DMS79 treated with DMSO at 0.1 percent for 48 hours (cell line): ENCODE measurements at places on chromosomes 13 and 19.

- no peak for DNase-seq
These were observed 35.5 kb downstream of the PCDH8 start for GRCh38 chr13:52812941-52813340.

DNA sequence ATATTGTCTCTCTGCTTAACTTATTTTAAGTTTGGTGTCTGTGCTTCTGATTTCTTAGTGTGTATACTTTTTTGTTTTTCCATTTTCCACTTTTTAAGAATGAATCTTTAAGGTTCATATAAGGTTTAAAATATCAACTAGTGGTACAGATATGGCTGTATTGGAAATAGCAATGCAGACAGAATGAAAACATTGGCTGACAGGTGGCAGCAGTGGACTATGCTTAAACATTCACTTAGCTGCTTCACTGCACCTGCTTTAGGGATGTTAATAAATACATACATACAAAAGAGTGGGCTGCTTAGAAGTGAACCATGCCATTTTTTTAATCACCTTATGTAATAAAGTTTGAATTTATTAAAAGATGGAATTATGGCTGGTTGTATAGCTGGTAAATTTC lies 27.3 kb downstream of the TM9SF2 start:
- peak; percentile 57 for DNase-seq

- no peak for DNase-seq
These were observed 5.4 kb upstream of the CBY2 start for GRCh38 chr13:45696610-45697226.

- no peak for DNase-seq
These were observed 1752.2 kb upstream of the PCDH20 start for GRCh38 chr13:63167699-63168337.

DNA sequence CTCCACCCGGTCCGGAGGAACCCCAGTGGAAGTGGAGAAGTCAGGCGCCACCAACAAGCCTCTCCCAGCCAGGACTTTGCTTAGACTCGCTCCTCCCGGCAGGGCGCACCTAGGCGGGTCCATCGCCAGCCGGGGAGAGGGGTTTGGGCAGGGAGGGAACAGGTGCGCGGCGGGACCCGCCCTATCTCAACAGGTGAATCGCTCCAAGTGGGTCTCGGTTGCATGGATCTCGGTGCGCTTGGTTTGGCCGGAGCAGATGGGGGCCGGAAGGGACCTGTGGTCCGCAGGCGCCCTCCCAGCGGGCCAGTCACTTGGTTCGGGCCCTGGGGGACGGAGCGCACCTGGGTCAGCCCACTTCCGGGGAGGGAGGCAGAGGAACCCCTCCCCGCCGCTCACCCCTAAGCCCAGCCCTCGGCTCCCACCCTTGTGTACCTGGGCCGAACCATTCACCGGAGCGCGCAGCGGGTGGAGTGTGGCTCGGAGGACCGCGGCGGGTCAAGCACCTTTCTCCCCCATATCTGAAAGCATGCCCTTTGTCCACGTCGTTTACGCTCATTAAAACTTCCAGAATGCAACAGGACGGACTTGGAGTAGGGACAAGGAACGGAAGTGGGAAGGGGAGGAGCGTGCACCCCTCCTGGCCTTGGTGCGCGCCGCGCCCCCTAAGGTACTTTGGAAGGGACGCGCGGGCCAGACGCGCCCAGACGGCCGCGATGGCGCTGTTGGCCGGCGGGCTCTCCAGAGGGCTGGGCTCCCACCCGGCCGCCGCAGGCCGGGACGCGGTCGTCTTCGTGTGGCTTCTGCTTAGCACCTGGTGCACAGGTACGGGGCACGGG lies at the start of gene LSR:
Gene LSR (plus strand): TSS at position 693 of the 836 bp plus-strand sequence. CDS start 21 bp downstream, at position 714.
- peak; percentile 97 for DNase-seq

GRCh38 chr19:4374498-4375163 lies 25.7 kb downstream of the SH3GL1 start:
- DNase-seq: no peak

DNA sequence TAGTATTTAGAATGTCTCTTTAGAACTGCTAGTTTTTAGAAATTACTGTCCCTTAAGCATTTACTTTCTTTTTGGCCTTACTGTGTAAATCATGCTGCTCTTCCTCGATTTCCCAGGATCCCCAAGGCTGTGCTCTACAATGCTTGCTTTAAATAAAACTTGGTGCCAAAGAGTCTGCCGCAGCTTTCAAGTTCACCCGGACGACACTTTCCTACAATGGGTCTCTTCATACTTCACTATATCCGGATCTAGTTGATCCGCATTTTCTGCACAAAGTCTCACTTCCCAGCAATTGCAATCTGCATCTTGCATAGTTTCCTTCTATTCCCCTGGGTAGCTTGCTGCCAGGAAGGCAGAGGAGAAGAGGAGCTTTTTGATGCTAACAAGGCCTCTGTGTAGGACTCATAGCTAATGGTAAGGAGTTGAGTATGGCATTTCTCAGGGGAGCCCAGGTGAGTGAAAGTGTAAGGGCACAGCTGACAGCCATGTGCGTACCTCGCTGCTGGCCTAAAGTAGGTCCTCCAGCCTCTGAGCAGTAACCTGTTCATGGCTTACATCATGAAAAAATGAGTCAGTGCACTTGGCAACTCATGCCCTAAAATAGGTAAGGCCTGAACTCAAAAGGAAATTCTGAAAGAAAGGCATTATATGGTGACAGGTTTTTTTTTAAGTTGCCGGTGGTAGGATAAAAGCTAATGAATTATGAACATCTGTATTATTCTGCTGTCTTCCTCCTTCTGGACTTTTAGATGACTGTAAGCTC lies 101.6 kb downstream of the ENOX1 start:
- no peak for DNase-seq

DNA sequence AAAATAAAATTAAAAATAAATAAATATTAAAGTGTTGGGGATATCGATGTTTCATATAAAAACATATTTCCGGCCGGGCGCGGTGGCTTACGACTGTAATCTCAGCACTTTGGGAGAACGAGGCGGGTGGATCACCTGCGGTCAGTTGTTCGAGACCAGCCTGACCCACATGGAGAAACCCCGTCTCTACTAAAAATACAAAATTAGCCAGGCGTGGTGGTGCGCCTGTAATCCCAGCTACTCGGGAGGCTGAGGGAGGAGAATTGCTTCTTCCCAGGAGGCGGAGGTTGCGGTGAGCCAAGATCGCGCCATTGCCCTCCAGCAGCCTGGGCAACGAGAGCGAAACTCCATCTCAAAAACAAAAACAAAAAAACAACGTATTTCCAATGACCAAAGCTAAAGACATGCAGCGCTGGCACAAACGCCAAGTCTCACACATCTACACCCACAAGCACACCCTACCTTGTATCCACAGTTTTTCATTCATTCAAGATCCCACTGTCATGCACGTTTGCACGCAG lies 907 bp downstream of the ZNF569 start:
- no peak for DNase-seq

DNA sequence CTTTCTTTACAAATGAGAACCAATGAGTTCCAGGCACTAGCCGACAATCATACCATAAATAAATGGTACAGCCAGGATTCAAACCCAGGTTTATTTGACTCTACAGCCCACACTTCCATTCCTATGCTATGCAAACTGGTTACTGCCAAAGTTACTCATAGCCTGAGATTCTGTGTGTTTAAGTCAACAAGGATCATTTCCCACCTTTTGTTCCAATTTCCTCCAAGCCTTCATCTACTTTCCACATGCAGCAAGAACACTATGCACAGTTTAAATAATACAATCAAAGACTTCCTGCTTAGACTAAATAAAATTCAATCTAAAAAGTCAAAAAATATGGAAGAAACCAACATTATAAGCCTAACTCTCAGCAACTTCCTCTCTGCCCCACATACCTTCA lies 59.2 kb upstream of the KLF12 start:
- DNase-seq: no peak

- DNase-seq: no peak
These were observed 6.3 kb upstream of the JUNB start for GRCh38 chr19:12784871-12785430.

DNA sequence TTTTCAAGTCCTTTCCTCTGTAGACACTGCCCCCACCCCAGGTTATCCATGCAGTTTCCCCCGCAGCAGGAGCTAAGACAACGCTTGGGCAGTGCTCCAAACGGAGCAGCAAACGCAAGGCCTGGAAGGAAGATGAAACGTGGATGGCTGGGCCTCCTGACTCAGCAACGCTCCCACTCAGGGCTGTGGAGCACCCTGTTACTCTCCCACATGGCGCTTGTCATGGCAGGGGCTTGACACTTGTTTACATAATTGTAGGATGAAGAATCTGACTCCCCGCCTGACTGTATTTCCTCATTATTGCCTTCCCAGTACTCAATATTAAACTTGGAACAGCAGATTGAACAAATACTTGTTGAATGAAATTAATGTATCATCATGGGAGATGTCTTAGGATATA lies 799 bp upstream of the C1QTNF9B start:
- DNase-seq: no peak

DNA sequence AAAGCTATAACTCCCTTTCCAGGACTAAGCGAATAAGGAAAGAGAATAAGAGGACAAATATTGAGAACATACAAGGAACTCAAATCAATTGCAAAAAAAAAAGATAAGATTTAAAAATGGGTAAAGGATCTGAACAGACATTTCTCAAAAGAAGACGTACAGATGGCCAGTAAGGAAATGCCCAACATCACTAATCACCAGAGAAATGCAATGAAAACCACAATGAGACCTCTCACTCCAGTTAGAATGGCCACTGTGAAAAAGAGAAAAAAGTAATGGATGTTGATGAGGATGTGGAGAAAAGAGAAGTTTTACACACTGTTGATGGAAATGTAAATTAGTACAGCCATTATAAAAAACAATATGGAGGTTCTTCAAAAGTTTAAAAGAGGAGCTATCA lies 63.8 kb downstream of the VWA8 start:
- DNase-seq: no peak

DNA sequence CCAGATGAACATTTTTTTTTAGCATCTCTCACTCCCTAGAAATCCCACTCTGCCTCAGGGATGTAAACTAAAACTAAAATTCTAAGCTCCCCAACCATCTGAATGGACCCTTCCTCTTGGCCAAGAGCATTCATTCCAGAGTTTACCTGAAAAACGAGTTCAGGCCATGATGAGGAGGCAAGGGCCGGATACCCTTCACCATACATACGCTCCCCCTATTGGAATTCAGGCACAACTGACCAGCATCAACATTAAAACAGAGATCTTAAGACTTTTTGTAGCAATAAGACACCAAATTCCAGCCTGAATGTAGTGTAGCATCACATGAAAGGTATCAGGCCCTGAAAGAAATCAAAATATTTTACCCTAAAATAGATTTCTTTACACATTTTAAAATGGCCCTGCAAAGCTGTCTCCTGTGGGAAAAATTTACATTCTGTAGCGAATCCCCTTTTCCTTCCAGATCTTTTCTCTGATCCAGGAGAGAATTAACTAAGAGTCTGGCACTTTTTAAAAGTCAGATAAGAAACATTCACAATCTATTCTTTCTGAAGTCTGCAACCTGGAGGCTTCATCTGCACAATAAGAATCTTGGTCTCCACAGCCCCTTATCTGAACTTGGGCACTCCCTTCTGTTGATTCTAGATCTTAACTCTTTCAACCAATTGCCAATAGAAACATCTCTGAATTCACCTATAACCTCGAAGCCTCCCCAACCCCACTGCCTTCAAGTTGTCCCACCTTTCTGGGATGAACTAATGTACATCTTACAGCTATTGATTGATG lies 888.5 kb downstream of the UQCRFS1 start:
- no peak for DNase-seq

DNA sequence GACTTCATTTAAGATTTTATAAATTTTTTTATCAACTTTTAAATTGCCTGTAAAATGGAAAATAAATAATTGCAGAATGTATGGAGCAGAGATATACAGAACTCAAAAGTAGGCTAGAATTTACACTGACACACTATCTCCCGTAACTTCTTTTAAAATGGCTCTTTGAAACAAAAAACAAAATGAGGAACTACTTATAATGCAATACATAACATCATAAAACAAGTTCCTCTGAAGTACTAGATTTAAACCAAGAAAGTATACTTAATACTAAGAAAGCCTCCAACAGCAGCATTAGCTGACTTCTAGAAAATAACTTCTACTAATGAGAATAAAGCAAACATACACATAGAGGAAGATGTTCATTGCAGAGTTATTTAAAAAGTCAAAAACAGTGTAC lies 17.0 kb downstream of the RBM26 start:
- no peak for DNase-seq

GRCh38 chr13:23579896-23580683 lies 9.9 kb downstream of the TNFRSF19 start:
- no peak for DNase-seq

DNA sequence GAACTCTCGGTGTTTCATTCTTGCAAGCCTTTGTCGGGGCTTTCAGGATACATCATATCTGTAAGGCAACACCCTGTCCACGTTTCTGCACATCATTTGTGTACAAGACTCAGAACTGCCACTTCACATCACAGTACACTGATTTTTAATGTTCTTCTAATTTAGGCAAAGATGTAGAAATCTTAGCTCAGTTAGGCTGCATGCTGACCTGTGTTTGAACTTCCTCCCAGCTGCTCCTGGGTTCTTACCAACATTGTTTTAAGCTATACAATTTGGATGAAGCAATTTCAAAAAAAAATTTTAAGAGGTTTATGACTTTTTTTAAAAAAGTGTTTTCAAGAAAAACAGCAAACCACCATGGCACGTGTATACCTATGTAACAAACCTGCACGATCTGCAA lies 1047.9 kb upstream of the SLC10A2 start:
- DNase-seq: no peak

- no peak for DNase-seq
These were observed 5.7 kb upstream of the NFIC start for GRCh38 chr19:3360421-3361383.
